ENCODE measurements at places on chromosomes 7 and 10.

GRCh38 chr7:155797262-155798250 is 14.7 kb downstream of the SHH start:
- peak; percentile 45 for DNase-seq

DNA sequence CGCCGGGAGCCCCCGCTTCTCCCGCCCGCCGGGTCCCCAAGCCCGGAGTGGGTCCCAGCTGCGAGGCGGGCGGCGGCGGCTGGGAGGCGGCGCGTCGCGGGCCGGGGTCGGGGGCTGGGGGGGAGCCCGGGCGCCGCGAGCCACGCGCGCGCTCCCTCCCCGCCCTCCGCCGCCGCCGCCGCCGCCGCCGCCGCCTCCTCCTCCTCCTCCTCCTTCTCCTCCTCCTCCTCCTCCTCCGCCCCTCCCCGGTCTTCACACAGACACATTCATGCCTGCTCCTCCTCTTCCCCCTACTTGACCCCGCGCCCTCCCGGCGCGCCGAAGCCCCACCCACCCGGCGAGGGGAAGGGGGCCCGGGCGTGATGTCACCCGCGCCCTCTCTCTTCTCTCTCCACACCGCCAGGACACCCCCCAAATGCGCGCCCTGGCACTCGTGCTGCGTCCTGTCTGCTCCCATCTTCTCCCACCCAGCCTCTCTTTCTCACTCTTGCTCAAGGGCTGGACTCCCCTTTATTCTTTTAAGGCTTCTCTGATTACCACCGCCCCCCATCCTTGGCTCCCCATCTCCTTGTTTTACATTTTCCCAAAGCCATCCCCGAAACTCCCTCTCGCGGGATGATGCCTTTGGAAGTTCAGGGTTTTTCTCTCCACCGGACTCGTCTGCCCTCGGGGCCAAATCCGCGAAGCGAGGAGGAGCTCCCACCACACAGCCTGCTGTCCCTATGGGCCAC is 967 bp upstream of the GLI3 start:
- no peak for DNase-seq

GRCh38 chr10:80530251-80530650 is 7.5 kb upstream of the SH2D4B start:
- DNase-seq: no peak

- peak; percentile 45 for DNase-seq
These were observed 19.4 kb upstream of the KNDC1 start for GRCh38 chr10:133140417-133141143.

GRCh38 chr10:75008952-75009351 is 102.5 kb upstream of the SAMD8 start:
- DNase-seq: no peak

Data from RWPE2 (cell line).